ENCODE measurements at places on chromosomes 6 and 20.

- no peak for DNase-seq
These were observed 15.7 kb upstream of the SRSF3 start for GRCh38 chr6:36578431-36578830.

DNA sequence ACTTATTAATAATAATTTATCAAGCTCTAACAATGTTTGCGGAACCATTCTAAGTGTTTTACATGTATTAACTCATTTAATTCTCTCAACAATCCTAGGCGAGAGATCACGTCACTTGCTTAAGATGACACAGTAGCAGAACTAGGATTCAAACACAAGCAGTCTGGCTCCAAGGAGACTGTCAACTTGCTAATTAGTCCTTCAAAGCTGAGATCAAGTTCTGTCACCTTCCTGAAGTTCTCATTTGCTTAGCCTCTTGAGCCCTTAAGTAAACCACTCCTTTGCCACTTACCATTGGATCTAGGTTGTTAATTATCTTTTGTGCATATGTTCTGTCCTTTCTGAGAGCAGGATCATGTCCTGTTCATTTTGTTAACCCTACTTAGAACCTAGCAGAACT, 14.1 kb downstream of the FKBP5 start:
- DNase-seq: no peak

- DNase-seq: no peak
These were observed 315.4 kb downstream of the ADGRG6 start for GRCh38 chr6:142617158-142617557.

DNA sequence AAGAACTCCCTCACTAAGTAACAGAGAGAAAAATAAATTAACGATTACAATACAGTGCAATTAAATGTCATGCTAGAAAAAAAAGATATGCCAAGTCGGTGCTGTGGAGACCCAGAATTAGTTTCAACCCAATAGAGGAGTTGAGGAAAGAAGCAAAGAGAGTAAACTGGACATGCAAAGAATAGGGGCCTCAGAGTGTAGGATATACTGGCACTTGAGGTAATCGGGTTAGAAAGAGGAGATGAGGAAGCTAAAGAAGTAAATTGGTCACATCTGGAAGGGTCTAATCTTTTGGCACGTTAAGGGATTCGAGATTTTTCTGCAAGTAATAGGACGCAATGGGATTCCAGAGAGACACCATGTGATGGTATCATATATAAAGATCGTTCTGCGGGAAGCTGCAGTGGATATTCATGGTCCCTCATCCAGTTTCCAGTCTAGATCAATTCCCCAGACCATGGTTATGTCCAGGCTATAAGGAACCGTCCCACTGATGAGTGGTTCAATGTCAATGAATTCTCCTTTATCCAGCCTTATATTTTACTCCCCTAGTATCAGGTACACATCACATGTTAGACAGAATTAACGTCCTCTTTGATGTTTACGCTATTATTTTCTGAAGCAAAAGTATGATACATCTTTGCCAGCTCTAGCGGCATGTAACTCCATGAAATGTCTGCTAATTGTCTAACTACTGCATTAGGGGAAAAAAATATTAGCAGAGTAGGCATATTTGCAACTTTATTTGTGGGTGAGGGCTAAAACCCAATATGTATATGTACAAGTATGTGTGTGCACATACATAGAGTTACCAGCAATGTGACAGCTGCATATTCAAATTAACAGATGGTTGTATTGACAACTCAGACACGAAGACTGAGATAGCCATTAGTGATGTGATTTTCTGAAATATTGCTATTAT, 1.1 kb upstream of the TBC1D32 start:
- DNase-seq: no peak

GRCh38 chr20:22430154-22430745, 154.1 kb downstream of the FOXA2 start:
- DNase-seq: no peak

DNA sequence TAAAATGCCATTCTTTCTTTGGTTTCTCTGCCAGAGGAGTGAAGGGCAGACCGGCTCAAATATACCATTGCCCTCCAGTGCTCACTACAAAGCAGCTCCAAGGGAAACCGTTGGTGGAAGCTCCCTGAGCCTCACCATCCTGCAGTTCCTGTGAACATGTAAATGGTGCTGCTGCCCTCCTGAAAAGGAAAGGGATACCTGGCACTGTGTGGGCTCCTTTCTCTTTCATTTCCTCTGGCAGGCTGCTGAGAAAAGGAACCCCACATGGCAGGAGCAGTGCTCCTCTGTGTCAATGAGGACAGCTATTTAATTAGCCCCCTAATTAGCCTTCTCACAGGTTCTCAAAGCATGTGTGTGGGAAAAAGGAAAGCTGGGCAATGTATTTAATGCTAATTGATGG, 142.5 kb downstream of the KLHL32 start:
- no peak for DNase-seq

DNA sequence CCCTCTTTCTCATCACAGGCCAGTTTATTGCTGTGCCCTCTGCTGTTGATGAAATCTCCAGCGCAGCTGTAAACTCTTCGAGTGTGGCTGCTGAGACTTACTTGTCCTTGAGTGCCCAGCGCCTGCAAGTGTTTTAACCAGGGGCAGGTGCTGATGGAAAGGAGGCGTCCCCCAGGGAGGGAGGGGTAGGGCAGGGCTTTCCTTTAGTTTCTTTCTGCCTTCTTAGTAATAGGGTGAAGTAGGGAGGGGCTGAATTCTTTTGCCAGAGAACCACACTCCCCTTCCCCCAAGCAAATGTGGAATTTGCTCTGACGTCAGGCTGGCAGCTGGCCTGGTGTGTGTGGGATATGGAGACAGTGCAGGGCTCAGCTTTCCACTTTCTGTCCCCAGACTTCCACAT, 61.2 kb downstream of the IGF2R start:
- no peak for DNase-seq

GRCh38 chr6:24321538-24322162, 36.2 kb downstream of the DCDC2 start:
- DNase-seq: no peak

Data from T-cell (primary cell).